Fibroblast of the aortic adventitia (primary cell): ENCODE measurements at places on chromosomes 4 and X.

DNA sequence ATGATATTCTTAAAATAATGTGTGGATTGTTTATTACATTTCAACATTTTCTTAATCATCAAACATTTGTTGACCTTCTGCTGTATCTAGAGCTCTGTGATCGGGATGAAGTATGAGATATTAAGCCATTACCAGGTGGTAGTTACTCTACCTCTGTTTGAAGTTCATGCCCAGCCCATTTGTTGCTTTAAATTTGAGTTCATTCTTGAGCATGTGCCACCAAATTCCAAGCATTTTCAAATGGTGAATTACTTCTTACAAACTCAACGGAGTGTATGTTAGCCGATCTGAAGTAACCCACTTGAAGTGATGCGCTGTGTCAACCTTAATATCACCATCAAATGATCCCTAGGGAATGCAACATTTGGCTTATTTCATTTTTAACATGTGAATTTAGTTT lies 7.3 kb upstream of the DTHD1 start:
- no peak for DNase-seq

DNA sequence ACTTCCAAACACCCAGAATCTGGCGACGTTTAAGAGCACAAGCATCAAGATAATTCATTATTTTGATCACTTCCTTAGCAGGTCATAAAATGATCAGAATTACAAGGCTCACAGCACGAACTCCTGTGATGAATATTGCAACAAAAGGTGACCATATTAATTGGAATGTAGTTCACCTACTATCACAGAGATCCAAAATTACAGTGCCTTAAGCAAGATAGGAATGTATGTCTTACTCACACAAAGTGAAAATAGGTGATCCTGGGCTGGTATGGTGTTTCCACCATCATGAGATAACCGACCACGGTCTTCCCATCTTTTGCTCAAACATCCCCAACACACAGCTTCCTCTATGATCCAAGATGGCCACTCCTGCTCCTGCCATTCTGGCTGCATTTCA lies 131.2 kb downstream of the SCFD2 start:
- DNase-seq: no peak

DNA sequence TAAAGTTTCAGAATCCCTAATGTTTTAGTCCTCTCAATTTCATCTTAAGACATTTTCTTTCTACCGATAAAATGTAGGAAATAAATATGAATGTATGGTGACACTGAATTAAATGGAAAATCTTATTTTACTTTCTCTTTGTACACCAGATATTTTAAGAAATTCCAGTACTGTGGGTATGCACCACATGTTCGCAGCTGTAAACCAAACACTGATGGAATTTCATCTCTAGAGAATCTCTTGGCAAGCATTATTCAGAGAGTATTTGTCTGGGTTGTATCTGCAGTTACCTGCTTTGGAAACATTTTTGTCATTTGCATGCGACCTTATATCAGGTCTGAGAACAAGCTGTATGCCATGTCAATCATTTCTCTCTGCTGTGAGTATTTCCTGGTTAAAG lies 26.9 kb downstream of the C4orf46 start:
- DNase-seq: peak; percentile 9

DNA sequence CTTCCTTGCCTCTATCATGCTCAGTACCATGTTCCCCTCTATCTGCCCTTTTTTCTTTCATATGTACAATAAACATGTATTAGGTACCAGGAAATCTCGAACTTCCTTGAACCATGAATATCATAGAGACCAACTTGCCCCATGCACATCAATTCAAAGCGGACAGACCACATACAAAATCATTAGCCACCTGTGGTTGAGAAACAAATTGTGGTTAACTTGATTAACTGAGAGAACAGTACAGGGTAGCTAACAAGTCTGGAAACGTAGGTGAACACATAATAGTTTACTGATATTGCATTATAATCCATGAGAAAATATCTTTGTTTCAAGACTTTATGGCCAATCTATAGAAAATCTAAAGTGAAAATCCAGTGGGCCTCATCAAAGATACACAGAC lies 8.2 kb downstream of the CASP3 start:
- DNase-seq: no peak

- DNase-seq: peak; percentile 1
Measured at GRCh38 chr4:92237559-92237958, 66.2 kb upstream of the GRID2 start.

DNA sequence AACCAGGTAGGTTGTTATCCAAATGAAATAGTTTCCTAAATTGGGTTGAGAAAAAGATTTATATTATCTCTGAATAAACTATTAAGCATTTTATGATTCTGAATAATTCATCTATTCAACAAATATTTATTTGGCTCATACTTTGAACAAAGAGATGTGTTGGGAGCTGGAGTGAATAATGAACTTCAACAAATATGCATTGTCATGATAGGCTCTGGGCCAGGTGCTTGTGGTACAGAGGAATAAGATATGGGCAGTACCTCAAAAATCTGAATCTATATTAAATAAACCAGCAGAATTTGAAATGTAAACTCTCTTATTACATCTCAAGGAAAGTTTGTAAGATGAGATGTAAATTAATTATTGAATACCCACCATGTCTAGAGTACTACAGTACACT lies 75.7 kb upstream of the DCLK2 start:
- DNase-seq: peak; percentile 61

DNA sequence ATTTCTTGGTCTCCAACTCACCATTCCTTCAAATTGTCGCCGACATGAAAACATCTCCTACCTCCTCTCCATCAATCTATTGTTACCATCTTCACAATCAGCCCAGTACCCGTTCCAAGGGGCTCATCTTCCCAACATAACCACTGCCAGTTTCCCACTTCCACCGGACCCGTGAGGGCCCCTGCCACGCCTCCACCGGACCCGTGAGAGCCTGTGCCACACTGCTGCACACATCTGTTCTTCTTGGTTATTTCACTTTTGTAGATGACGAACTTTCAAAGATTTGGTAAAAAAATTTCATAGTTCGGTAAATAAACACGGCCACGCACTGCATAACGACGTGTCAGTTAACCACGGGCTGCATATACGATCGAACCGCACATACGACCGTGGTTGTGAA lies 65.0 kb downstream of the FAT1 start:
- DNase-seq: no peak

DNA sequence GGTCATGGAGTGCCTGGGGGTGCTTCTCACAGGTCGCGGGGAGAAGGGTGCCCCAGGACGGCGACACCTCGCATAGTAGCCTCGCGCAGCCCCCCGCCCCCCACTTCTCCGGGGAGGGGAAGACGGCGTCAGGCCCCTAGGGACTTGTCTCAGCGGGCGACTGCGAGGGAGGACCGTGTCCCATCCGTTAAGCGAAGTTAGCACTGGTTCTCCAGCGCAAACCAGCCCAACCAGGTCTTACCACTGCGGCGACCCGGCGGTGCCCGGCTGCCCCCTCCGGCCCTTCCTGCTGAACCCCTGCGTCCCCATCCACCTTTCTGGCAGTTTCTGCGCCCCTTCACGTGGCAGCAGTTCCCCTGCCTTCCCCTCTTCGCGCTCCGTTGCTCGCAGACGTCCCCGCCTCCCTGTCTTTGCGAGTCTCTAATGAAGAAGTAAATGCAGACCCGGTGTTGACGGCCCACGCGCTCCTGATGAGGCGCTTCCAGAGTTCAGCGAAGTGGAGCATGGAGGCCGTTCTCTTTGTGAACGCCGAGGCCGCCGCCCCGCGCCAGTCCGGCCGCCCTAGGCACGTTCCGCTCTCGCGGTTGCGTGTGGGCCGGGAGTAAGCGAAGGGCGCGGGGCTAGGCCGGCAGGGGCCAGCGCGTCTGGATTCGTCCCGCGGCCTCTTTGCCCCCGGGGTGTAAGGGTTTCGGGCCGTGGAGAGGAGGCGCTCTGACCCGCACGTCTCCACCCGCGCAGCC lies 3.0 kb downstream of the SLIT2 start:
- DNase-seq: peak; percentile 58

DNA sequence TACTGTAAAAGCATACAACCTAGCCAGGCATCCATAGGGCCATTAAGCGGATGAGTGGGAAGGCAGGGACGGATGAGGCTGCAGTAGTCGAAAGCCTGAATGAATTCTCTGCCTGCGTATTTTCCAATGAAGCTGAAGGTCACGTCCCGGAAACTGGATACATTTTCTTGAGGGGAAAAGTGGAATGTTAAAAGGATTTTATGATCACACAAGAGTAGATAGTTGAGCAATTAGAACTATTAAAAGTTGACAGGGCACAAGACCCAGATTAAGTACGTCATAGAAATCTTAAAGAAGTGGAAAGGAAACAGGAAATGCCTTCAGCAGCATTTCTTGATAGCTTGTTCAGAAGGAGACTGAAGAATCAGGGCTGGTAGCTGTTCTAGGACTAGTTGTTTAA lies 98.3 kb upstream of the CXXC4 start:
- DNase-seq: peak; percentile 55
